ENCODE measurements at places on chromosomes 12 and 14.
A peak's percentile ranks its signal among the peaks of the same experiment; 100 is the strongest.

DNA sequence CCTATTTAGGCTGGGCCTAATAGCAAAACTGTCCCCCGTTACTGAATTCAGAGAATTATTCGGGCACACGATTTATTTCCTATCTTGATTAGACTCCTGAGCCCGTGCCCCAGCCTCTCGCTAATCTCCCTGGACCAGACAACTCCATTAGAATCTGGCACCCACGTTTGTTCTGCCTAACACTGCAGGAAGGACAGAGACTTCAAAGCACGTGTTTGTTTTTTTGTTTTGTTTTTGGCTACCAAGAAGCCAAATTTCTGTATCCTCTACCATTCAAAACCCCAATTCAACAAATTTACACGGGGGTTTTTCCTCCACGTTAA is 4.8 kb downstream of the USP44 start:
- no peak for DNase-seq

GRCh38 chr12:125871811-125872594 is 806.8 kb downstream of the AACS start:
- DNase-seq = no peak

- DNase-seq = no peak
These were observed 69.6 kb upstream of the AEBP2 start for GRCh38 chr12:19369691-19370148.

GRCh38 chr12:41531147-41531829 is 343.2 kb downstream of the PDZRN4 start:
- DNase-seq = no peak

GRCh38 chr14:64952598-64953309 is 10.2 kb upstream of the GPX2 start:
- no peak for DNase-seq

GRCh38 chr14:91292491-91292890 is 48.0 kb upstream of the GPR68 start:
- DNase-seq = no peak

DNA sequence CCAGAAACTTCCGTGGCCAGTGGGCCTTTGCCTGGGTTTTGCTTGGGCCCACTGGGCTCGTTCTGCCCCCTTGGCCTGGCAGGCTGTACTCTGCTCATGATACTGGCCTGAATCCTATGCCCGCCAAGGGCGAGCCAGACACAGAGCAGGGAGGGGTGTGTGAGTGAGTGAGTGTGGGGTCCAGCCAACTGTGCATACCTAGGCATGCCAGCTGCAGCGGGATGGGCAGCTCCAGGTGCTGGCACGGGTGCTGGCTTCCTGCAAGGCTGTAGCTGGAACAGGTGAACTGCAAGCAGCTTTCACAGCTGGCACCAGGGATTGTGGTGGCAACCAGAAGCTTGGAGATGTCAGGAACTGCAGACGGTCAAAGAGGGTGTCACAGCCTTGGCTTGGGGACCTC is 1276.4 kb downstream of the SLC16A7 start:
- no peak for DNase-seq

- peak; percentile 92 for DNase-seq
These were observed 11.8 kb upstream of the ATF1 start for GRCh38 chr12:50751948-50752721.

- DNase-seq = no peak
These were observed 593 bp downstream of the PIP4P1 start for GRCh38 chr14:20460458-20461224.

GRCh38 chr12:110670161-110670701 is 18.7 kb downstream of the HVCN1 start:
- no peak for DNase-seq

All from kidney glomerular epithelial cell (primary cell).